Stimulated activated CD4-positive, alpha-beta T cell treated with anti-CD3 and anti-CD28 coated beads, Interleukin-15, amount 100 ng/mL, for 1 hour (primary cell): ENCODE measurements at places on chromosomes 5 and 9.

DNA sequence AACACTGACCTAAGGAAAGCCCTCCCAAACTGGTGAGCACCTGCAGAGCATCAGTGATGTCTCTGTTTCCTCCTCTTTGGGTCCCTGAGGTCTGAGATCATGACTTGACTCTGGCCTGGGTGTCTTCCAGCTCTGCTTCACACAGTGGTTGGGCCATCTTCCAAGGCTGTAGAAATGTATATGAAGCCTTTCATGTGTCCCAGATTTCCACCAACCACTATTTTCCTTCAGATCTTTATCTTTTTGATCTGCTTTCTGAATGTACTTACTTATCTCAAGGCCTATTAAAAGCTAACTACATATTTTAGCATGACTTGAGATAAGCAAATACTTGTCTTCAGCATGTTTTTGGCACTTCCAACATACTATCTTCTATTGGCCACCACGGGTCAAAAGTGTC lies 47.1 kb downstream of the PRELID2 start:
- no peak for DNase-seq

DNA sequence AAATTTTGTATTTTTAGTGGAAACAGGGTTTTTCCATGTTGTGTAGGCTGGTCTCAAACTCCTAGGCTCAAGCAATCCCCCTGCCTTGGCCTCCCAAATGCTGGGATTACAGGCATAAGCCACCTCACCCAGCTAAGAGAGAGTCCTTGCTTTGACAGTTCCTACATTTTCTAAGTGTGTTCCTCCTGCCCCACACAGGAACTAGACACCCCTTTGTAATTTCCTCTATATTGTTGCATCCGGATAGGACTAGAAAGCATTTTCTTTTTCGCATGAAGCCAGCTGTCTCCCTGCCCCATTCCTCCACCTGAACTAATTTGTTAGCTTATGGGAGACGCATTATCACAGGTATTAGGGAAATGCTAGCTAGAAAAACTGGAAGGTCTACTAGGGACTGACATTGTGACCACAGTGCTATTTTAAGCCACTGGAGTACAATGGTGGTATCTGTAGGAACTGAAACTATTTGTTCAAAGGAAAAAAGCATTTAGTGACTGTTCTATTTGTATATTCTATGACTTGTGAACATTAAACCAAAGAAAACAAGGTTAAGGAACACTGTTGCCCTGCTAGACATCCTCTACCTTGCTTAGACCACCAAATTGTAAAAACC lies 214.1 kb downstream of the SMARCA2 start:
- DNase-seq: no peak

GRCh38 chr5:32712481-32713360 lies 1.6 kb downstream of the NPR3 start:
- DNase-seq: no peak

GRCh38 chr9:5552301-5552700 lies 42.0 kb downstream of the PDCD1LG2 start:
- no peak for DNase-seq

DNA sequence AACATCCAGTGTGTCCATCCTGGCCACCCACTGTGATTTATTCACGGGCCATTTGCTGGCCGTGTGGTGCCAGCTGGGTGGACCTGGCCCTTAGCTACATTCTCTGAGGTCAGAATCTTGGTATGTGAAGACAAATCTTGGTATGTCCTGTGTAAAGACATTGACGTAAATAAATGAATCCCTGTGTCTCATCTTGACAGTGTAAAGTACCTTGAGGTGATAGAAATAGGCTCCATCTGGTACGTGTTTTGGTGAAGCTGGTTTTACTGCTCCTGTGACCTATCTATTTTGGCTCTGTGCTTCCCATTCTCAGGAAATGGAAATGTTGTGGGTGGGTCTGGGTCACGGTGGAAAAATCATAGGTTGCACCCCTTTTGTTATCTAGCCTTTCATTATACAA lies 245.4 kb upstream of the ANKH start:
- DNase-seq: no peak

DNA sequence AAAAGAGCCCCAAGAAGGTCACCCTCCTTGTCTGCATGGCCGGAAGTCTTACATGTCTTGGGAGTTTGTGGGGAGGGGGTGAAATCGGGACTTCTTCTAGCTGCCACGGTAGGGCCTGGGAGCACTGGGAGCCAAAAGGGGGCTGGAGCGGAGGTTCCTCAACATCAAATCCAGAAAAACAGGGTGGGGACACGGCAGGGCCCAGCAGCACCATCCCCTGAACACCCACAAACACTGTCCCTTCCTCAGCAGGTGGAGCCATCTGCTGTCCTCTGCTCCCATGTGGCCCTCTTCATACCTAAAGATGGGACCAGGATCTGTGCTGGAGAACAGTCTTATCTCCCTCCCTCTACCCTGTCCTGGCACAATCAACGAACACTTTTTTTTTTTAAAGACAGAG lies 2.7 kb downstream of the TERT start:
- no peak for DNase-seq

- no peak for DNase-seq
These were observed 1828.2 kb downstream of the MAT2B start for GRCh38 chr5:165333623-165334022.

GRCh38 chr5:152499814-152500535 lies 94.9 kb upstream of the NMUR2 start:
- DNase-seq: no peak

GRCh38 chr5:87551911-87552310 lies 139.2 kb upstream of the CCNH start:
- no peak for DNase-seq

GRCh38 chr9:133131506-133131905 lies 10.5 kb upstream of the RALGDS start:
- no peak for DNase-seq

DNA sequence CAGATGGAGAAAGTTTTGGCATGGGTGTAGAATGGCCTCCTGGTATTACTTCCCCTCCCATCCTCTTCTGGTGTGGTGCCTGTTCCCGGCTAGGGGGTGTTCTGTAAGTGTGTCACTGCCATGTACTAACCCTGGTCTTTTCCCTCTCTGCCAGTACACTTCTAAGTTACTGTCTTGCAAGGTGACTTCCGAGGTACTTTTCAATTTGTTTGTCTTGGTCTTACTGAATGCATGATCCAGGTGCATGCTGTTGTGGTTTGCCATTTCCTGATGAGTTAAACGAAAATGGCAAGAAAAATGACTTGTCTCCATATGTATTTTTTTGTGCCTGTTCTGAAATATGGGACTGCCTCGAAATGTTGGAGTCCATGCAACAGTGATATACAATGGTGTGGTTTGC lies 46.0 kb downstream of the C9orf152 start:
- no peak for DNase-seq

- no peak for DNase-seq
These were observed 28.6 kb upstream of the TNC start for GRCh38 chr9:115146581-115147021.

DNA sequence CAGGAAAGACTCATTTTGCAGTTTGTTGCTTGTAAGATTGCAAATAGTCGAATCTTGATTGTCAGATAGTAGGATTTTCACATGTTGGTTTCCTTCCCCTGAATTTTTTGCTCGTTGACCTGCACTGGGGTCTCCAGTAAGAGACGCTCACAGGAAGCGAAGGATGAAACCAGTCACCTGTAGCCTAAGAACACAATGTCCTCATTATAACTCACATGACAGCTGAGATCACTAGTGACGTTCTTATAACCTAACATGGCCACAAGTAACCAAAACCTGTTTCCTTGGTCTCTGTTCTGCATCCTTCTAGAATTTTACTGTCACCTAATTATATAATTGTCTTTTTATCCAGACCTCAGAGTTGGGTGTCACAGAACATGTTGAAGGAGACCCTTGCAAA lies 181.0 kb upstream of the OTULINL start:
- DNase-seq: no peak

GRCh38 chr5:57538341-57538955 lies 55.8 kb upstream of the ACTBL2 start:
- no peak for DNase-seq

GRCh38 chr5:158139161-158139560 lies 280.2 kb upstream of the CLINT1 start:
- DNase-seq: no peak

DNA sequence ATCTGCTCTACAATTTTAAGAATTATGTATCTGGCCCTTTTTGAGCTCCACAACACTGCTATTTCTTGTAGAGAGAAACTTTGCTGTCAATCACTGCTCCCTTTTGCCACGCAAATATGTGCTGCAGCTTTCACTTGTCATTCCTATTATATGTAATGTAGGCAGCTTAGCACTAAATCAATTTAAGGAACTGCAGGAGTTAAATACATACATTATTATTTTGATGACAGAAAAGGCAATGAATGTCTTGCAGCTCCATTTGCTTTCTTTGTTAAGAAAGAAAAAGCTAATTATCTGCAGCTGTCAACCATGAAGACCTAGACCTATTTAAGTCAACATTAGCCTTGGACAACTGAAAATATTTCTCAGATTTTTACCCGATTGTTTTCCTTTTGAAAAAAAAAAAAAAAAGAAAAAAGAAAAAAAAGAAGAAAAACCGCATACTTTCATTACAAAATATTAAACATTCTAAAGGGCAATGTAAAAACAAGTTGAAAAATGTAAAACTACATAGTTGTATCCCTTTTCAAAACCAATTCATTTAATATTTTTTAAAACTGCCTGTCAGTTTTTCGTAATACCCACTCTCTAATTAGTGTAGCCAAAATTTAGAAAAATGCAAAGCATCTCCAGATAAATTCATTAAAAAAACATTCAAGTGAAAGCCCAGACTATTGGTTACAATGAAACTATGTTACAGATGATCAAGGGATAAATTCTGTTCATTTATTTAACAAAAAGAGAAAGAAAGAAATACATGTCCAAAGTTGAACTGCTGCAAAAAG lies 57.2 kb downstream of the RFX3 start:
- no peak for DNase-seq

GRCh38 chr5:123365156-123365555 lies 58.0 kb downstream of the CEP120 start:
- no peak for DNase-seq

GRCh38 chr5:16862777-16863176 lies 73.3 kb downstream of the MYO10 start:
- no peak for DNase-seq

DNA sequence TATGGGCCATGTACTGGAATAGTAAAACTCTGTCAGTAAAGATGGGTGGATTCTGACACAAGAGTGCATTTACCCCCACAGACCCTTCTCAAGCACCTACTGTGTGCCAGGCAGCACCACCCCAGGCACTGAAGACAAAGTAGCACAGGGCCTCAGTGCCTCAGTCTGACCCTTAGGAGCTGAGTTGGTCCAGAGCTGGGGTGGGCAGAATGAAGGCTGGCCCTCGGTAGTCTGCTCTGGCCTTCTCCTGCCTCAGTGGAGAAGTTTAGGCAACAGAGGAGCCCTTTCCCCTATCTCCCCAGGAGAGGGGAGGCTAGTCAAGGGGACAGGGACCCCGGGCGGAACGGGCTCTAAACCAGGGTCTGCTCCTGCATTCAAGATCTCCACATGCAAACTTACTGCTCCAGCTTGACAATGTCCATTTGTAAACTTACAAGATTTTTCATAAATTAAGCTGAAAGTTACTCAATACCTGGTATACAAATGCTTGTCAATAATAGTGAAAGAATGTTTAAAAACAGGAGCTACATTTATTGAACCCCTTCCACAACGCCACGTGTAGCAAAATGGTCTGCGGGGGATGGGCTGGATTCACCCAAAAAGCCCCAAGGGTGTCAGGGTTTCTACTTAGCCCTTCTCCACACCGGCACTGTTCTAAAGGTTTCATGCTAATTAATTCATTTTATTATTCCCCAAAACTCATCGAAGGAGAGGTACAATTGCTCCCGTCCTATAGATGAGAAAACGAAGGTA lies 1.5 kb downstream of the VDAC1 start:
- peak; percentile 20 for DNase-seq

GRCh38 chr5:53170746-53171349 lies 61.3 kb upstream of the MOCS2 start:
- DNase-seq: no peak

- DNase-seq: no peak
These were observed 317.6 kb downstream of the TLE4 start for GRCh38 chr9:79889369-79889768.

- DNase-seq: no peak
These were observed 10.0 kb downstream of the PLPPR1 start for GRCh38 chr9:101038488-101038887.

DNA sequence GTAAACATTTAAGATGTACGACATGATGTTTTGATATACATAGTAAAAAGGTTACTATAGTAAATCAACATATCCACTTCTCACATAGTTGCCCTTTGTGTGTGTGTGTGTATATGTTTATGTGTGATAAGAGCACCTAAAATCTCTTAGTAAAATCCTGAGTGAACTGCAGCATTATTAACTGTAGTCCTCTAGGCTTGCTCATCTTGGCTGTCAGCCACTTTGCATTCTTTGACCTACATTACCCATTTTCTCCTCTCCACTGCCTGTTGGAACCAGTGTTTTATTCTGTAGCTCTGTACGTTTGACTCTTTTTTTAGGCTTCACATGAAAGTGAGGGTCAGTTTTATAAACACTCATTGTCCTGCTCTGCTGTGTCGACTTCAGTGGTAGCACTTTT lies 24.4 kb downstream of the C5orf22 start:
- no peak for DNase-seq

DNA sequence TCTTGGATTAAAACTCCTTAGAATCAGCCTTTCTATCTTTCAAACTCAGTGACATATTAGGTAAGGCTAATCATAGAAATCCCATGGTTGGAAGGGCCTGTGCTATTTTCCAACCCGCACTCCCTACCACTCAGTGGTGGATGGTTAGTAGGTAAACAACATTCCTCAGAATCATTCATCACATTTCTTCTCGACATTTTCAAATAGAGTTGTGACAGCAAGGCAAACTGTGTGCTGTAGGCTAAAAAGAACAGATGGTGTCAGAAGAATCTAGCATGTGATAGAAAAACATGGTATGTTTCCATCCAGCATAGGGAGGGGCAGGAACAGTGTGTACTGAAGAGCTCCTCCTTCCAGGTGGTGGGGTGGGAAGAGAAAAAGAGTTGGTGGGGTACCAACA lies 227.3 kb upstream of the NMUR2 start:
- no peak for DNase-seq

DNA sequence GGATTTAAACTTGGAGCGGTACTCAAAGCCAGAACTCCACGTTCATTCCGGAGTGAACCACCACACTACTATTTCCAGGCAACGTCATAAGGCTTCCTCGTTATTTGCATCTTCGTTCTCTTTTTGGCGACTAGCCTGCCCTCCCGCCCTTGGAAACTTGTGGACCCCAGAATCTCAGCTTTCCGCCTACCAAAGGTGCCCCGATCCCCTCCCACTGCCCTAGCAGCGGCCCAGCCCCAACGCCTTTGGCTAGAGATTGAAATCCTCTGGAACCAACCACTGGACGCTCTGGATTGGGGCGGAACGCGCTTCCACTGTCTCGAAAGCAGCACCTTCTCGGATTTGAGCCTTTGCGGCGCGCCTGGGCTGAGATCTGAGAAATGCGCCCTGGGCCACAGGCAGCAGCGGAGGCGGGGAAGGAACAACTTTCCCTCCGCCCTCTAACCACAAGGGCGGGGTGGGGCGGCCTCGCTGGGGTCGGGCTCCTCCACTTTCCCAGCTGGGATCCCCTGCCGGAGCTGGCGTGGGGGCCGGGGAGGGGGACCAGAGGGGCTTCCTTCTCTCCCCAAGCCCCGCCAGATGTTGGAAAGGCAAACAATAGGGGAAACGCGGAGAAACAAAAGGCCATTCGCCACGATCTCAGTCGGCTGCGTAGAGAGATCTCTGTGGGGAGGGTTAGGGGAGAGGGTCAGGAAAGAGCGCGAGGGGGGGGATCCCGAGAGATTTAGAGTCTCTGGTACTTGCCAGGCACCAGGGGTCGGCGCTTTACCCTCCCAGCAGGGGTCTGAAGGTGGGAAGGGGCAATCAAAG lies 1.3 kb downstream of the MOB3B start:
- DNase-seq: peak; percentile 10

GRCh38 chr5:66337626-66338226 lies 193.6 kb downstream of the SREK1 start:
- no peak for DNase-seq
